ENCODE measurements at places on chromosomes 2 and 18.

- DNase-seq: no peak
These were observed 684 bp upstream of the ZCCHC2 start for GRCh38 chr18:62522178-62522503.

- DNase-seq: no peak
These were observed 106.3 kb downstream of the NCOA1 start for GRCh38 chr2:24597181-24597870.

- no peak for DNase-seq
These were observed 23.2 kb downstream of the RND3 start for GRCh38 chr2:150464270-150464669.

DNA sequence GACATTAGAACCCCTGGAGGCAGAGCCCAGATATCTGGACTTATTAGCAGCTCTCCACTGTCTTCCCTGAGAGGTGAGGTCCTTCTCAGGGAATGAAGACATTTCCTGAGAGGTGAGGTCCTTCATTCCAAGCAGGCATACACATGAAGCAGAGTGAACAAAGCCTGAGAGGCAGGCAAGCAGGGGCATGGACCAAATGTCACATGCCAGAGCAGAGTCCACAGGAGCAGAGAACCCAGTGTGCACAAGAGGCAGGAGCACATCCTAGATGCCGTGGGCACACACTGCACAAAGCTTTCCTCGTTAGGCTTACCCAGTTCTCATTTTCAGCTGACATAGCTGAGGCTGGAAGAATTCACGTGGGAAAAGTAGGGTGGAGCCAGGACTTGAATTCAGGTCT is 759.9 kb upstream of the HS6ST1 start:
- DNase-seq: no peak

GRCh38 chr2:60324536-60324935 is 228.9 kb downstream of the BCL11A start:
- DNase-seq: no peak

DNA sequence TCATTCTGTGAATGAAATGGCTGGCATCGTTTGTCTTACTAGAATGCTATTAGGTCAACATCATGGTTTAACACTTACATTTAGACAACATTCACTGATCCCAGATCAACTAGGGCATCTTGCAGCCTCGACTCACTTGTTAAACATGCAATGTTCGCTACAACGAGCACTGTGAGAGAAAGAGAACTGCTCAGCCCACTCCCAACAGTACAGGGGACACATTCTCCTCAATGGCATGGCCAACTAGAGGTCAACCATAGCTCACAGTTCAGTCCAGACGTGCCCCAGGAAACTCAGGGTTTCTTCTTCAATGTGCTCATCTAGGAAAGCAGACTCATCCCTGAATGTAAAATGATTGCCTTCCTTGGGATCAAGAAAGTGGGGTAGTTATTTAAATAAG is 5.9 kb downstream of the WIPF1 start:
- no peak for DNase-seq

GRCh38 chr2:70686577-70687460 is 81.2 kb downstream of the ADD2 start:
- no peak for DNase-seq

GRCh38 chr2:194661431-194661830 is 995.6 kb upstream of the SLC39A10 start:
- DNase-seq: no peak

- no peak for DNase-seq
These were observed 83.2 kb downstream of the ASB1 start for GRCh38 chr2:238509903-238510302.

GRCh38 chr2:121377646-121378045 is 92.6 kb upstream of the TFCP2L1 start:
- no peak for DNase-seq
